ENCODE measurements at places on chromosomes 4 and X.

DNA sequence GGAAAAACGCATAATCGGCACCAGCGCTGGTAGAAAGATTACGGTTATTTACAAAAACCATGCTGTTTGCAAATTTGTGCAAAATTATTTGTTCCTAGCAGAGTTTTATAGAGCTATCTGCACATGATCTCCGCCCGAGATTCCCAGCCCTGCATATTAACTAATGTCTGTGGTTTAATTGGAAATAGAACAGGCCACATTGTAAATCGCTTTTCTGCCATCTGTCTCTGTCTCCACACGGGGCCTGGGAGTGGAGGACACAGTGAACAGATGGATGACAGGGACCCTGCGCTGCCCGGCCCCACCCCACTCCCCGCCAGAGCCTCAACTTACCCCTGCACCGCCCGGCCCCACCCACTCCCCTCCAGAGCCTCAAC, 126.9 kb downstream of the FAM53A start:
- DNase-seq: no peak

- no peak for DNase-seq
Measured at GRCh38 chrX:18465051-18465450, 39.6 kb downstream of the CDKL5 start.

DNA sequence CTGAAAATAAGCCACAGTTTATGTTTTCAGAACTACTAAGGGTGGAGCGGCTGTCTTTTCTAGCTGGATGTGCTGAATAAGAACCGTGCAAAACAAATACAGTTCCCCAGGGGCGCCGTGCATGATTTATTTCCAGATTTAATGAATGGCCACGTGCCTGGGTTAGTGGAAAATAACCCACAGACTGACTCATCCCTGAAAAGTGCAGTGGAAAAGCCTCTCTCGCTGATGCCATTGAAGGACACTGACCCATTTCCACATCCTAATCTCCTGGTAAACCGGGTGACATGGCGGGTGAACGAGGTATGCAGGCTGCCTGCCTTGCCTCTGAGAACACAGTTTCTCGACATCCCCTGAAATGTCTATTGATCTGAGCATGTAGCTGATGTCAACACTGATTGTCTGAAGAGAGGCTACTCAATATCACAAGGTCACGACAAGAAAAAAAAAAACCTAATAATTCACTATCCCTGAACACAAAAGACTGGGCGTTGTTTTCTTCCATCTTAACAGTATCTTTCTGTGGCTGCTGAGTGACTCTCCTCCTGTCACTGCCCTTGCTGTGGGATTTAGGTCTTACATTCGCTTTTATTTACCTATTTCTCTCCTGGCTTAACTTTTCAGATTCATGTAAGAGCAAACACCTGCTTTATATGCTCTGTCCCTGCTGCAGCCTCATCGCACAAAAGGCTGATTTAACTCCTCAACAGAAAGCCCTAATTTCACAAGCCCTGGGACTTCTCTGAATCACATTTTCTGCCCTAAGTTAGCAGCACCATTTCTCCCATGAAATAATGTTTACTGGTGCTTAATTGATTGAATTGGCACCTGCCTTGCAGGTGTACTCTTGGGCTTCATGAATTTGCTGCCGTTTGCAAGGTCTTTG, 76.9 kb upstream of the SCOC start:
- no peak for DNase-seq

DNA sequence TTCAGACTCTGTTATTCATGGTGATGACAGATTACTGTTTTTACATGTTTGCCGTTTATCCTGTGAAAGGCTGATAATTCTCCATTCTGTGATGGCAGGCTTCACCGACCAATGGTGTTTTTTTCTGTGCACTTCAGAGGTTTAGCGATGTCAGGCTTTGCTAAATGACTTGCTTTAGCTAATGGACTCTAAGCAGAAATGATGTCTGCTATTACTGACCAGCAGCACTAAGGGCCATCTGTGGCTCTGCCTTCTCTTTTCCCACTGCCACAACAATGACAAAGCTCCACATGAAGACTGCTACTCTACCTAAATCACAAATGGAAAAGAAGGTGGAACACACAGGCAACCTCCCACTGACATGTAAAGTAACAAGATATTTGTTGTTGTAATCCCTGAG, 68.4 kb upstream of the ALB start:
- DNase-seq: no peak

DNA sequence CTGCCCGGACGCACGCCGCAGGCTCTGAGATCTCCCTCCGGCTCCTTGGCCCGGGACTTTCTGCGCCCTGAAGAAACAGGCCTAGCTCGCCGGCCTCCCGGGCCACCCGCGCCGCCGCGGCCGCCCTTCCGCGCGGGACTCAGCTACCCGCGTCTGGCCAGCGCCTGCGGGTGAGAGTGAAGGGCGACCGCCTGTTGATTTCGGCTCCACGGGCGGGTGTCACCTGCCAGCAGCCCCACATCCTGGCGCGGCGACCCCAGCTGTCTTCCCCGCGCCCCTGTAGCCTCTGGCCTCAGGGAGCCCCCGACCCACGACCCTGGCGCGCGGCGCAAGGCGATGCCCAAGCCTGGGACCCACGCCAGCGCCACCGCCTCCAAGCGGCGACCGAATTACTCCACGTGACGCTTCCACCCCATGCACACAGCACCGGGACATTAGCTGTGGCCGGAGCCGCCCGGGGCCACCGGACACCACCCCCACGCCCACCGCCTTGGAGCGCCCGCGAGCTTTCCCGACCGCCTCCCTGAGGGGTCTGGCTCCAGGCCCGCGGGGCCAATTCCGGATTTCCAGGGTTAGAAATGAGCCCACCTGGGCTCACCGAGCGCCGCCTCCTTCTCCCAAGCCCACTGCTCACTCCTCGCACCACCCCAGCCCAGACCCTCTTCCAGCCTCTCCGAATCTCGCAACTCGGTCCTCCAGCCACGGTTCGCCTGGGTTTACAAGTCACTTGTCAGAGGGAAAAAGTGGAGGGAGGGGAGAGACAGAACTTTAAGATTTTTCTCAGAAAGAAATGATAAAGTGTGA, 10.2 kb downstream of the ARX start:
- no peak for DNase-seq

GRCh38 chr4:119550857-119551532, 77.6 kb downstream of the PDE5A start:
- DNase-seq: no peak
